ENCODE measurements at places on chromosomes 5 and 9.

GRCh38 chr5:62263401-62263800, 42.6 kb upstream of the KIF2A start:
- DNase-seq, result no peak

DNA sequence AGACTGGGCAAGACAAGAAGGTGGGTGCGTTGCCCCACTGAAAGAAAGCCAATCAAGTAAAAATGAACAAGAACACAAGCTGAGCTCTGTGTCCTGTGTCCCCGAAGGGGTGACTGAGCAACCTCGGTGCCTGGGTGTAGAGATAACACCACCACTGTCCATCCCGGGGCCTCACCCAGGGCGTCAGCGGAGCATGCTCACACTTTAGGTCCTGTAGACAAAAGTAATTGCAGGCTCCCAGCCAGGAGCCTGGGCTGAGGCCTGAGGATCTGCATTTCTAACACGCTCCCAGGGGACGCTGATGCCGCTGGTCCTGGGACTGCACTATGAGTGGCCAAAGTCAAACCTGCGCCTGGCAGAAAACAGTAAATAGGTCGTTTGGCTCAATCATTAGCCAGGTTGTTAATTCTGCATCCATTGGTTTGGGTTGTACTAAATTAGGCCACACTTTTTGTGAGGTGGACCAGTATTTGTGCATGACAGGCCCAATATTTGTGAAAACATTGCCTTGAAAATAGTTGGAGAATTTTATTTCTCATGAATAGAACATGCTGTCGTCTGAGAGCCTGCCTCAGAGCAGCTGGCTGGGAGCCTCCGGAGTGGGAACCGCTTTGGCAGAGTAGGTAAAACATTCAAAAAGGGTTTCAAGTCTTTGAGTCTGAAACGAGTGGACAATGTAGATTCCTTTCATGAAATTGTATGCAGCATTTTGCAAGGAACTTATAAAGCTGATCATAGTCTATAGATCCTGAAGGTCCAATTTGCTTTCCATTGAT, 38.3 kb downstream of the ANKRD33B start:
- DNase-seq, result no peak

- DNase-seq, result no peak
Measured at GRCh38 chr9:85521371-85522197, 220.2 kb downstream of the AGTPBP1 start.

GRCh38 chr5:145825751-145826180, 9.4 kb downstream of the PRELID2 start:
- no peak for DNase-seq

- no peak for DNase-seq
Measured at GRCh38 chr9:12851341-12852090, 76.7 kb downstream of the LURAP1L start.

DNA sequence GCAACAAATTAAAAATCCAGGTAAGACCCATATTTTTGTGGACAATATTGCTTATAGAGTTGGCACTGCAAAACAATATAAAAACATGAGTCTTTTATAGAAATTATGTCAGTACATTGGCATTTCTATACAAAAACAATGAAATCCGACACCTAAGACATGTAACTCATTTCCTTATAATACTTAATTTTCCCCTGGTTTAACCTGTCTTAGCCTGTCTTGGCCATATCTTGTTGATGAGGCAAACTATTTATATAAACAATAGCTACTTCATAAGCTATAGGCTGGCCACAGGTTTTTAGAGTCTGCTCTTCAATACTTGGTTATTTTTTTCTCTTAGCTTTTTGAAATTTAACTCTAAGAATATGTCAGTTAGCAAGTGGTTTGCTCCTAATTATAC, 44.7 kb upstream of the IZUMO3 start:
- no peak for DNase-seq

DNA sequence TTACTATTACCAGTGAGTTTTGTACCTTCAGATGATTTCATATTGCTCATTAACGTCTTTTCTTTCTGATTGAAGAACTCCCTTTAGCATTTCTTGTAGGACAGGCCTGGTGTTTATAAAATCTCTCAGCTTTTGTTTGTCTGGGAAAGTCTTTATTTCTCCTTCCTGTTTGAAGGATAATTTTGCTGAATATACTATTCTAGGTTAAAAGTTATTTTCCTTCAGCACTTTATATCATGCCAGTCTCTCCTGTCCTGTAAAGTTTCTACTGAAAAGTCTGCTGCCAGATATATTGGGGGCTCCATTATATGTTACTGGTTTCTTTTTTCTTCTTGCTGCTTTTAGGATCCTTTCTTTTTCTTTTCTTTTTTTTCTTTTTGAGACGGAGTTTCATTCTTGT, 13.3 kb downstream of the CDK7 start:
- no peak for DNase-seq

DNA sequence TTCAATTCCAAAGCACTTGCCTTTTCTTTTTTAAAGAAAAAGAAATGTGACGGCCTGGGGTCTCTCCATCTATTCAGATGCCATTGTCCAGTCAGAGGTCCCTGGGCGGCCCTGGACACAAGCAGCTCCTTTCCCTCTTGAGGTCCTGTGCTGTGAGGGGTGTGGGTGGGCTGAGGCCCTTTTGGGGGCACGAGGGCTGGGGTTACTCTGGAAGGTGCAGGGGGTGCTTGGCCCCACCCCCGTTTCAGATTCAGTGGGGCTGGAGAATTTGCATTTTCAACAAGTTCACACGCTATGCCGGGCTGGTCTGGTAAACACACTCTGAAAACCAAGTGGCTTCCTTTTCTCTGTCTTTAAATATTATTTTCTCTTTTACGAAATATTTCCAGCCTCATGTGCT, 91.4 kb upstream of the PHYKPL start:
- DNase-seq, result no peak

DNA sequence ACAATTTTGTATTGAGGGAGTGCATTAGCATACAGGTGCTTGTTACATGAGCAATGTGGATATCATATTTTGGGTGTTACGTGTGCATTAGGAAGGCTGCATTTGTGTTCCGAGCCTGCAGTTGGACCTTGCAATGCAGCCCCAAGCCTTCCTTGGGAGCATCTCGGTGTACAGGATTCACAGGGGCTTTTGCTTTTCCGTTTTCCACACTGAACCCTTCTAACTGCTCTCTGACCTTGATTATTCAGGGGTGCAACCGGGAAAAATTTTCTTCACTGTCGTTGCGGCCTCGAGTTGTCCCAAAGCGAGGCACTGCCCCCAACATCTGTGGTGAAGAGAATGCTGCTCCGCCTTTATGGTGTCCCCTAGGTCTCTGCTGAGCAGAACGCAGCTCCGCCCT, 80.1 kb upstream of the PLEKHG4B start:
- no peak for DNase-seq

DNA sequence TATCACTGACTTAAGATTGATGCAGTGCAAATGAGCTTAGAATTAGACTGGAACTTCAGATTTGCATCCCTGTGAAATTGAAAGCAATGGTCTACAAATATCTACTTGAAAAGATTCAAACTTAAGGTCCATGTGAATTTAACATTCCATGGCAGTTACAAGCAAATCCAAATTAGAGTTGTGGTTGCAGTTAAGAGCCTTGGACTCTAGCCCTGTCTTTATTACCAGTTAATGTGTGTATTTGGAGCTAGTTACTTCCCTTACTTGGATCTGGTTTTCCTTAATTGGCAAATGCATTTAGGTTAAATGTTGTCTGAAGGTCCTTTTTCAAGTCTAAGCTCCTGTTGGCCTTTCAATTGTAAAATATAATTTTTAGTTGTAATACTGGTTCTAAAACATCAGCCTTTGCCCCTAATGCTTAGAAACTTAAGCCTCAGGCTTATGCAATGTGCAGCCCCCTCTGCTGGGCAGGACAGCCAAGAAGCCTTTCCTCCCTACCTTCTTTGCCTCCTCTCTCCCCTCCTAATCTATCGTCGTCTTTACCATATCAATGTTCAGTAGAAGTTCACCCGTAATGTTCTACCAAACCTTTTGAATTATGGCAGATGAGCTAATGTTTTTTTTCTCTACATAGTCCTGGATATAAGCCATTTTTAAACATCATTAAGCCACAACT, 59.5 kb downstream of the ERMP1 start:
- DNase-seq, result no peak

DNA sequence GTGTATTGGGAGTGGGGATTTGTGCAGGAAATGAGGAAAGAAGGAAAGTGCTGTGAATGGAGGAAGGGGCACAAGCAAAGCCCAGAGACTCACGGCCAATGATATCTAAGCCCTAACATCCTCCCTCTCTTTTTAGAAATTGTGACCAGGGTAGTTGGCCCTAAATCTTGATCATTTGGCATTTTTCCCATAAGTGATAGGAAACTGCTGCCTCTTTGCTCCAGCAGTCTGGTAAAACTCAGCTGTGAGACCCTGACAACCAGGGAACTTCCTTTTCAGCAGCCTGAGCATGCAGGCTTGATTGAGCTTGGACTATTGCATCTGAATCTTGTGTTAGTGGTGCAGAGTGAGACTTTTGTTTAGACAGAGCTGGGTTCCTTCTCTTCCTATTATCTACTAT, 9.6 kb upstream of the ADRB2 start:
- no peak for DNase-seq

GRCh38 chr5:151677776-151678545, 8.8 kb downstream of the SPARC start:
- no peak for DNase-seq

DNA sequence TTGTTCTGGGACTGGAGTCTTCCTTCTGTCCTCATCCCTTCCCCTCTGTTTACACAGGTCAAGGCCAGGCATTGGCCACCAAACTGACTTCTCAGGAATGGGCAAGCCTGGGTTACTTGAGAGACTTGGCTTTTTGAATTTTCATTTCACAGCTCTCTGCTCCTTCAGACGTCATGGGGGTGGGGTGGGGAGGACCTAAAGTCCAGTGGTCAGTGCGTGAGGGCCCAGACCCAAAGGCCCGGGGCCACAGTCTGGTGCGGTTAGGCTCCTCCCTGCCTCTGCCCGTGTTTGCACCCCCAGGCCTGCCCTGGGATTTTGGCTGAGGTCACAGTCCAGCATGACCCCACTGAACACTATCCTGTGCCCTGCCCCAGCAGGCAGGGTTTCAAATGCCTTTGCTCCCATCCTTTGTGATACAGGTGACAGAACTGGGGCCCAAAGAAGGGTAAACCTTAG, 4.1 kb upstream of the CXXC5 start:
- DNase-seq, result no peak

- no peak for DNase-seq
Measured at GRCh38 chr5:171989276-171989675, 17.2 kb downstream of the FBXW11 start.

- no peak for DNase-seq
Measured at GRCh38 chr5:37247036-37247435, 2.1 kb downstream of the CPLANE1 start.

DNA sequence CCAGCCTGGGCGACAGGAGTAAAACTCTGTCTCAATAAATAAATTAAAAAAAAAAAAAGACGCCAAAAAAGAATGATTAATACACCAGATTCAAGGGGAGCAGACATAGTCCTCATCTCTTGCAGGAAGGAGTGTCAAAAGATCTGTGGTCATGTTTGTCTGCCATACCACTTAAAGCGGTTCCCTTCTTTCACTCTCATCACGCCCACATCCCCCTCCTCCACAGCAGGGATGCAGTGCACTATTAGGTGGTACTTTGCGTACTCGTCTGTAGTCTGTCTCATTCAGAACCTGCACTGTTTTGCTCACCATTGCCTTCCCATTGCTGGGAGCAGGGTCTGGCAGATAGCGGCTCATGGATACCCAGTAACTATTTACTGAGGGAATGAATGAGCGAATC, 11.2 kb downstream of the CDHR2 start:
- DNase-seq, result no peak

DNA sequence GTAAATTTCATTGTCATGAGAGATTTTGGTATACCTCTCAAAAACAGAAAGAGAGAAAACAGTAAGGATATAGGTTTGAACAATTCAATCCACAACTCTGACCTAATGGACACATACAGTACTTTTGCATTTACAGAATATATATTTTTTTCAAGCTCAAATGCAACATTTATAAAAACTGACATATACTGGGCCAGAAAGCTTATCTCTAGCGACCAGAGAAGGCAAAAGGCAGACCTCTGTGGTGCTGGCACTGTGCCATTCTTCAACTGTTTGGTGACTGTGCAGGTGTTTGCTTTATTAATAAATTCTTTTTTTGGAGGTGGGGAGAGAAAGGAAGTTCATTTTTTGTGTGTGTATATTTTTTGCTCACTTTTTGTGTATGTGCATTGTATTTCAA, 6.0 kb upstream of the PLAC8L1 start:
- DNase-seq, result no peak

DNA sequence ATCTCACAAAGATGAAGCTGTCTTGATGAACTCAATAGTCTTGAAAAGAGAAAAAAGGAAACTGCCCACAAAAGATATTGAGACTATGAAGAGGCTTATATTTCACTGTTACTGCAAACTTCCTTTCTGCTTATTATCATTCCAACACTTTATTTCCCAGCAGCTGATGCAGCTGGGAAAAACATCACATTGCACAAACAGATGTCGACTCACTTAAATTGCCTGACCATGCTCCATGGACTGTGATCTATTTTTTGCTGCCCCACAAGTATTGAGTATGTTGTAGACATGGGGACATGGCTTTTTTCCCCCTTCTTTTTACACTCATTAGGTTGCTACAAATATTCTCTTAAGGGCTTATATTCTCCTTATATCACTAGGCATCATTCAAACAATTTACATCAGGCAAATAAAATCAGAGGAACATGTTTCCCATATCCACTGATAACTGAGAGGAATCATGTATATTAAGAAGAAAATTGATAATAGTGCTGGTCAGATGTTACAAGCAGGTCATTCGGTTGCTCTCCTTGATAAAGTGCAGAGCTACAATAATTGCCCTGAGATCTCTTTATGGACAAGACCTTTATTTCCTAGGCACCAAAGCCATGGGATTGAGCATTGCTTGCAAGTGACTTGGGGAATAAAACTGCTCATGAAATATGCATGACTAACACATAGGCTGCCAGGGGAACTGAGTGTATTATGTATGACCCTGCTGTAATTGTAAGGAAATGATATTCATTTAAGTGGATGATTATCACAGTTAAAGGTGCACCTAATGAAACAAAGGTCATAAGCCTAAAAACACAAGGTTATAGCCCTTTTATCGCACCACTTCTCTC, 509.9 kb downstream of the ZNF608 start:
- no peak for DNase-seq

GRCh38 chr5:145495741-145496140, 339.4 kb downstream of the PRELID2 start:
- no peak for DNase-seq

DNA sequence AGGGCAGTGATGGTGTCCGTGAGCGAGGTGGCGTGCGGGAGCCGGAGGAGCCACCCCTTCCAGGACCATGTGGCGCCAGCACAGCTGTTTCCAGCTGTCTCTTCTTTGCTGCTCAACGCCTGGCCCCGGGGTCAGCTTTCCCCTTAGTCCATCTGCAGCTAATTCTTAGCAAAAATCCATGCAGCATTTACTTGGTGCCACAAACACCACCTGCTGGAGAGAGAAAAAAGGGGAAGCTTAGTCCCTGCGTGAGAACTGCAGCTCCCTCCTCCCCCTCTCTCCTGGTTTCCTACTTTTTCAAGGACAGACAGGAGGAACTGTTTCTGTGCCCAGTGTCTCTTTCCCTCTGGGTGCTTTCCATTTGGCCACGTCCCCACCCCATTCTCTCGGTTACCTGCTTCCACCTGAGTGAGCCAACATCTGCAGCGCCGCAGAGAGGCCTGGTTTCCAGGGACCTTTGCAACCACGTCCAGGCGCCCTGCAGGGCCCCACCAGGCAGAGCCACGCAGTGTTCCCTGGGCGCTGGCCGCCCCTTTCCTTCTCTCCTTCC, 3.4 kb downstream of the SLC6A19 start:
- DNase-seq, result peak; percentile 63

GRCh38 chr5:111699324-111699723, 57.7 kb downstream of the NREP start:
- DNase-seq, result no peak

- no peak for DNase-seq
Measured at GRCh38 chr9:33662871-33663270, 132.5 kb upstream of the PRSS3 start.

- no peak for DNase-seq
Measured at GRCh38 chr5:117859176-117859575, 1129.2 kb downstream of the DTWD2 start.
